ENCODE measurements at places on chromosomes 13 and 19. TPM values are rescaled to one million over a fixed set of nuclear protein-coding genes. Genes with fewer than 3 reads are reported as not detected.

KLK12 gene
- total RNA-seq = not detected

CD177 gene
- total RNA-seq = not detected

SPRY2 gene
- 6.5 TPM for total RNA-seq

KISS1R gene
- total RNA-seq = not detected

GGN gene
- total RNA-seq = 0.36 TPM

C13orf42 gene
- not detected for total RNA-seq

SLC25A15 gene
- total RNA-seq = 9.4 TPM

PSG5 gene
- 1.4 TPM for total RNA-seq

CD209 gene
- not detected for total RNA-seq

SIGLEC5 gene
- total RNA-seq = under 0.01 TPM
